ENCODE measurements at places on chromosomes 5 and 9. TPM values are rescaled to one million over a fixed set of nuclear protein-coding genes. Genes with fewer than 3 reads are reported as not detected.

Gene PCDHB15
- total RNA-seq: 9.8 TPM

Gene TRAF1
- total RNA-seq: 6.5 TPM

Gene ZNF883
- total RNA-seq: 13.0 TPM

Gene DOK3
- 7.2 TPM for total RNA-seq

DNA sequence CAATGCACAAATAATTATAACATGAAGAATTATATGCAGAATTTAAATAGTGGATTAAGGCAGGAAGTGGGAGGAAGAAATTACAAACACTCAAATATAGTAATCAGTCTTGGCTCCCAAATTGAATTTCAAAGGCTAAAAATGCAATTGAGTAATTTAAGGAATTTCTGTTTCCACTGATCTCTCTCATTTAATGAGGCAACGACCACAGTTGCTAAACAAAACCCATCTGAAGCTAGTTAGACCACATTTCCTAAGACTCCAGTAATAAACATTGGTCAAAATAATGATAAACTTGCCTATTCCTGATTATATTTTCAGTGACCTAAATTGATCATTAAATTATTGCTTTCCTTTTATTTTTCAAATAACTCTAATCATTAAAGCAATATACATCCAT, 174.3 kb upstream of the GRIN3A start:
- no peak overlapping the region for H3K4me3 ChIP-seq
- no peak overlapping the region for H3K27ac ChIP-seq
- no peaks in the 10 kb centered on the region for H3K27me3 ChIP-seq
- no peak for DNase-seq

DNA sequence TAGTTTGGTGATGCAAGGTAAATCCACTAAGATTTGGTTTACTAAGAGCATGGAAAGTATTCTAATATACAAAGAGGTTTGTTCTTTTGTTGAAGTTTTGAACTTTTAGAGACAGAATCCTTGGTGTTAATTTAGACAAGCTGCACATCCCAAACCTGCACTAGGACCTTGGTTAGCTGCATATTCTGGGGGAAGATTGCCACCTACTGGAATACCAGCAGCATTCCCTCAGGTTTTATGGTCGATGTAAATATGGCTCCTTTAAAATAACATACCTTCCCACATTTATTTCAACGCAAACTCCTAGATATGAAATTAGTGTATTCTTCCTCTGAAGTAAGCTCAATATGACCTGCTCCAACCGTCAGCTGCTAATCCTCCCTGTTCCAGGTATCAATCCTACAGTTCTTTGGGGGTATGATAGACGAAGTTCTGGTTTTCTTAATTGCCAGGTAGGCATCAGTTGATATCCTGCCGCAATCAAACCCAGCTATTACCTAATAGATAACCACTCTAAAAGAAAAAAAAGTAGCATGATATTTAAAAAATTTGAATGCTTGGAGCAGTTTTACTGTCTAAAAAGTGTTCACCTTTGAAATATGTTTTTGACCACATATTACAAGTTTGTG, 624.1 kb downstream of the ISL1 start:
- H3K27ac ChIP-seq: no peak overlapping the region
- H3K27me3 ChIP-seq: no peaks in the 10 kb centered on the region
- no peaks in the 10 kb centered on the region for H3K4me1 ChIP-seq
- peak; percentile 52 for DNase-seq

GRCh38 chr5:11319836-11320580, 559.0 kb upstream of the DAP start:
- H3K27me3 ChIP-seq: no peaks in the 10 kb centered on the region
- no peaks in the 10 kb centered on the region for H3K36me3 ChIP-seq
- H3K4me1 ChIP-seq: no peaks in the 10 kb centered on the region
- H3K4me3 ChIP-seq: no peak overlapping the region
- no peak for DNase-seq

DNA sequence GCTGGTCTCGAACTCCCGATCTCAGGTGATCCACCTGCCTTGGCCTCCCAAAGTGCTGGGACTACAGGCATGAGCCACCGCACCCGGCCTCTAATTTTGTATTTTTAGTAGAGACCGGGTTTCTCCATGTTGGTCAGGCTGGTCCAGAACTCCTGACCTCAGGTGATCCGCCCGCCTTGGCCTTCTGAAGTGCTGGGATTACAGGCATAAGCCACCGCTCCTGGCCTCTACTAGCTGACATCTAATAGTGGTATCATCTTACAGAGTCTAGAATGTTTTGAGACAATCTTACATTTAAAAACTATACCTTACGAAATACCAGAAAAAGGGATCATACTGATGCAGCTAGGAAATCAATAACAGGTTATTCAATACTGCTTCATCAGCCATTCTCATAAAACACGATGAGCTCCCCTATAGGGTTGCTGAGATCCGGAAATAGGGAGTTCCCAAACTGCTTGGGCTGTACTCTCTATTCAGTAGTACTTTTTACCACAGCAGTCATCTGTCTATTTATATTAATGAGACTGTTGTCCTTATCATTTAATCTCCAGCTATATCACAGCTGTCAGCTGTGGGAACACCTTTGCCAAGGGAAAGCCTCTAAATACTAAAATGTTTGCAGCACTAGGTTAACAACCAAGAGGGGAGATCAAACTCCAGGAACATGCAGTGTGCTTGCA, 8.1 kb upstream of the UBE2D2 start:
- H3K4me3 ChIP-seq: no peak overlapping the region
- H3K27ac ChIP-seq: no peak overlapping the region
- DNase-seq: no peak
- H3K36me3 ChIP-seq: no peaks in the 10 kb centered on the region
- H3K4me1 ChIP-seq: no peaks in the 10 kb centered on the region

Data from endodermal cell (in vitro differentiated cells).